ENCODE measurements at places on chromosomes 7 and 10. TPM values are rescaled to one million over a fixed set of nuclear protein-coding genes. Genes with fewer than 3 reads are reported as not detected.
A peak's percentile ranks its signal among the peaks of the same experiment; 100 is the strongest.

DNA sequence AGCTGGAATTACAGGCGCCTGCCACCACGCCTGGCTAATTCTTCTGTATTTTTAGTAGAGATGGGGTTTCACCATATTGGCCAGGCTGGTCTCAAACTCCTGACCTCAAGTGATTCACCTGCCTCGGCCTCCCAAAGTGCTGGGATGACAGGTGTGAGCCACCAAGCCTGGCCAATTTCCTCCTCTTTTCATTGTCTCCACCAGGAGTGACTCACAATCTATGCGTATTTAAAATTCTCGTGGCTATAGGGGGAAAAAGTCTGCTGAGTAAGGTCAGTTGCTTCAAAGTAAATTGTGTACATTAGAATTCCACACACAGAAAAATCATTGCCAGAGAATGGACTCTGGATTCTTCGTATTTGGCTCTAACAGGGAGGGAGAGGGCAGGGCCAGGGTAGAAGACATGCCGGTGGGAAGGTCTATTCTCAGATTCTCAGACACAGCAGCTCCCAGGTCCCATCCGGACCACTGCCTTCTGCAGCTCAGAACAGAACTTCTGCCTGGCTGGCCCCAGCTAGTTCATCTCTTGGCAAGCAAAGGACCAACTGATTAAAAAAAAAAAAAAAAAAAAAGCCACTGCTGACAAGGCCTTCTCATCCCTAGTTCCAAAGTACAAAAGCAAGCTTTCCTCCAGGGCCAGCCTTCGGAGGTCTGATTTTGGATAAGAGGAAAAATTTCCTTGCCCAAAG is 22.2 kb downstream of the PSPH start:
- no peak for DNase-seq
- H3K27me3 ChIP-seq: no peaks in the 10 kb centered on the region

GRCh38 chr7:80804589-80804988 is 114.3 kb downstream of the SEMA3C start:
- H3K27ac ChIP-seq: no peak overlapping the region
- no peak overlapping the region for H3K4me3 ChIP-seq
- H3K27me3 ChIP-seq: no peaks in the 10 kb centered on the region
- no peak for DNase-seq
- no peaks in the 10 kb centered on the region for H3K36me3 ChIP-seq

EXOSC1 gene
- 59.8 TPM for total RNA-seq

GRCh38 chr10:15168786-15169554 is 477 bp upstream of the NMT2 start:
- peak overlapping the region; percentile 81 for H3K4me3 ChIP-seq
- peak; percentile 95 for DNase-seq
- H3K27ac ChIP-seq: peak overlapping the region; percentile 90
- H3K27me3 ChIP-seq: no peaks in the 10 kb centered on the region
- H3K4me1 ChIP-seq: peaks cover 46% of the 10 kb centered on the region

DNA sequence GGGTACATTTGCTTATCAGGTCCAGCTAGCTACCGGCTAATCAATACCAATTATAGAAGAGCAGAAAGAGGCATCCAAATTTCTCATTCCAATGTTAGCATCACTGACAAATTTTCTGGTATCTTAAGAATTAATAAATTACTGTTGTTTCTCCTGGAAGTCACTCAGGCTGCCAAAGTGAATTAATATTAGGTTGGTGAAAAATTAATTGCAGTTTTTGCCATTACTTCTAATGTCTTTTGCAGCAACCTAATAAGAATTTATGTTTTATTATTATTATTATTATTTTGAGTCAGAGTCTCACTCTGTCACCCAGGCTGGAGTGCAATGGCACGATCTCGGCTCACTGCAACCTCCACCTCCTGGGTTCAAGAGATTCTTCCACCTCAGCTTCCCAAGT is 979.9 kb downstream of the TYW1 start:
- H3K36me3 ChIP-seq: no peaks in the 10 kb centered on the region
- H3K4me1 ChIP-seq: no peaks in the 10 kb centered on the region
- no peak overlapping the region for H3K4me3 ChIP-seq
- H3K27me3 ChIP-seq: no peaks in the 10 kb centered on the region
- H3K27ac ChIP-seq: no peak overlapping the region
- no peak for DNase-seq

PHKG1 gene
- total RNA-seq: 2.8 TPM

DNA sequence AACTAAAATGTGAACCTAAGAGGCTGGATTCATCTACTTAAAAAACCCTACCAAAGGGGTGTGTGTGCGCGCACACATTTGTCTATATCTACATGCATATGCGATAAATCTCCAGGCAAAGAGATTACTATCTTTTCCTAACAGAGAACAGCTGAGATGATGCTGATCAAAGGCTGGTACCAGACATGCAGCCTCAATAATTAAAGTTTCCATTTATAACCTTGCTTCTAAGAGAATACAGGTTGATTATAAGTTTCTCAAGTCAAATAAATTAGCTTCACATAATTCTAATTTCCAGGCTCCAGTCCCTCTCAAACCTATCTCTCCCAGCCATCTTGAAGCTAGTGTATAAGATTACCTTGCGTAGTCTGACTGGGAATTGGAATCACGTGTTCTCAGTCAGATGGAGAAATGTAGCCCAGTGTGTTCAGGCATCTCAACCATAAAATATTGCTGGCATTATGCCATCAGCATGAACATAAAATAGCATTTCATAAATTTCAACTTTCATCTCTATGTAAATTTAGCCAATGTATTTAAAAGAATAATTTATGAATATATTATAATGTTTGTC is 1062.0 kb downstream of the XPNPEP1 start:
- no peak for DNase-seq
- no peaks in the 10 kb centered on the region for H3K4me1 ChIP-seq
- no peaks in the 10 kb centered on the region for H3K36me3 ChIP-seq

DTX2 gene
- total RNA-seq: 23.7 TPM

DNA sequence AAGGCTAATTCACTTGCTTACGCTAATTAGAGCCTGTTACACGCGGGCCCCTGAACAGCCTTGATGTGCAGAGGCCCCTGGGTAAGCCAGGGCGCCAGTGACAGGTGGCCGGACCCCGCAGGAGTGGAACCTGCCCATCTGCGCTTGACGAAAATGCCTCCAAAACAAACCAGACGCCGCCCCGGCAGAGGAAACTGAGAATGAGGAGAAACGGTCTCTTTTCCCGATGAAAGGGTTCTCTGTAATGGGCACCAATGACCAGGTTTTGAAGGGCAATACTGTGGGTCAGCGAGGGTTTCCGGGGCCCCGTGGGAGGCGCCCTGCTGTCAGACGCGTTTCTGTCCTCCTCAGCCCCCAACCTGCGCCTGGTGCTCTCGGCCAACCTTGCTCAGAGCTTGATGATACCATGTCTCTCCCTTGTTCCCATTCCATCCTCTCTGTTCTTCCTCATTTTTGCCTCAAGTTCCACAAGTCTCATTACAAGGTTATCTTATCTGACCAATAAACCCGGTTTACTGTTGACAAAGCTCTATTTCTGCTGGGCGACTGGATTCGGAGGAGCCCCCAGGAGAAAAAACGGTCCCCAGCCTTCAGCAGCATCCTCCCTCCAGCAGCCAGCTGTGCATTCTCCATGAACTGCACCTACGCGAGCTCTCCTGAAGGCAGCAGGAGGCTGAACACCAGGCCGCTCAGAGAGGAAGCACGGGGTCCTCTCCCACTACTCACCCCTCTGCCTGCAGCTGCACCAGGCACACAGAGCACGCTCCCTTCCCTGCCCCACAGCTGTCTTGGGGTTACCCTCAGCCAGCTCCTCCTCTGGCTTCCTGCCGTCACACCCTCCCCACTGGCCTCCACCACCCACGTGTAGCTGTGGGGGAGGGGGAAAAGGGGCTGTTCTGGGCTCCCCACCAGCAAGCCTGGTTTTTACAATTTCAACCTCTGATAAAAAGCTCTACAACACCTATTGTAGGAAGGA is 202.0 kb downstream of the MAD1L1 start:
- peaks cover 14% of the 10 kb centered on the region for H3K4me1 ChIP-seq
- DNase-seq: peak; percentile 73
- peak overlapping the region; percentile 13 for H3K27ac ChIP-seq
- peaks cover 19% of the 10 kb centered on the region for H3K36me3 ChIP-seq
- H3K4me3 ChIP-seq: no peak overlapping the region
- H3K27me3 ChIP-seq: peaks cover 2% of the 10 kb centered on the region

DNA sequence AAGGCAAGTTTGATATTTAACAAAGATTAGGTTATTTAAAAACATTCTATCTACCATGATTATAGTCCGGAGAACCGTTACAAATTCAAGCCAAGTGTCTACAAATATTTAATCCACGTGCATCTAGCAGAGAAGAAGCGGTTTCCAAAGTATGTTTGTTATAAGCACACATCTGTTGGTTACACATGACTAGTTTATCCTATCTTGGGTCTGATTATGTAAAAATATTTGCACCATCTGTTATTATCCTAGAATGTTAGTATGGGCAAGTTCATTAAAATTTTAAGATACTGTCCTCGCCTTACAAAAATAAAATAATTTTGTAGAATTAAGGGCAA is 289.2 kb upstream of the VSTM2A start:
- DNase-seq: no peak
- H3K36me3 ChIP-seq: no peaks in the 10 kb centered on the region
- no peaks in the 10 kb centered on the region for H3K4me1 ChIP-seq
- H3K4me3 ChIP-seq: no peak overlapping the region
- no peaks in the 10 kb centered on the region for H3K27me3 ChIP-seq
- no peak overlapping the region for H3K27ac ChIP-seq

KIAA1549 gene
- total RNA-seq: 0.77 TPM

DNA sequence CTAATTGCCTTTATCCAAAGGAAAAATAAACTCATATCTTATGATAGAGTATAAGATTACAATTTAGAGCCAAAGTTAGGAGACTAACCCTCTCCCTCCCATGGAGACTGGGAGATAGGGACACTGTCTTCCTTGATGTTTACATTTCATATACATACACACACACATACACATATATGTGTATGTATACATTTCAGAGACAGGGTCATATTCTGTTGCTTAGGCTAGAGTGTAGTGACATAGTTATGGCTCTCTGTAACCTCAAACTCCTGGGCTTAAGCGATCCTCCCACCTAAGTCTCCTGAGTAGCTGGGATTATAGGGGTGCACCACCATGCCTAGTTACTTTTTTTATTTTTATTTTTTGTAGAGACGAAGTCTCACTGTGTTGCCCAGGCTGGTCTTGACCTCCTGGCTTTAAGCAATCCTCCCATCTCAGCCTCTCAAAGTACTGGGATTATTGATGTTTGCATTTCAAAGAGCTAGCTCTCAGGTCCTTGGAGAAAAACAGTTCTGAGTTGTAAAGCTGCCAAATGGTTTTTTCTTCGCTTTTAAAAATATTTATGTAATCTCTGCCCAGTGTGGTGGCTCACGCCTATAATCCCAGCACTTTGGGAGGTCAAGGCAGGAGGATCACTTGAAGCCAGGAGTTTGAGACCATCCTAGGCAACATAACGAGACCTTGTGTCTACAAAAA is 8.1 kb upstream of the REPIN1 start:
- H3K36me3 ChIP-seq: no peaks in the 10 kb centered on the region
- peak overlapping the region; percentile 81 for H3K27ac ChIP-seq
- no peak overlapping the region for H3K4me3 ChIP-seq
- DNase-seq: no peak
- H3K27me3 ChIP-seq: no peaks in the 10 kb centered on the region
- peaks cover 49% of the 10 kb centered on the region for H3K4me1 ChIP-seq

- DNase-seq: peak; percentile 45
- no peak overlapping the region for H3K27ac ChIP-seq
- no peaks in the 10 kb centered on the region for H3K36me3 ChIP-seq
- peaks cover 30% of the 10 kb centered on the region for H3K27me3 ChIP-seq
These were observed 15.4 kb upstream of the EIF5AL1 start for GRCh38 chr10:79496896-79497295.

- peaks cover 31% of the 10 kb centered on the region for H3K4me1 ChIP-seq
- no peak for DNase-seq
- peaks cover 52% of the 10 kb centered on the region for H3K36me3 ChIP-seq
- no peaks in the 10 kb centered on the region for H3K27me3 ChIP-seq
- H3K27ac ChIP-seq: peak overlapping the region; percentile 83
These were observed 323.3 kb upstream of the KAT6B start for GRCh38 chr10:74502963-74503608.

MKI67 gene
- total RNA-seq: 161 TPM

- H3K27me3 ChIP-seq: no peaks in the 10 kb centered on the region
- no peaks in the 10 kb centered on the region for H3K36me3 ChIP-seq
- H3K4me3 ChIP-seq: no peak overlapping the region
- no peaks in the 10 kb centered on the region for H3K4me1 ChIP-seq
These were observed 337.5 kb upstream of the KCND2 start for GRCh38 chr7:119935418-119936025.

- no peaks in the 10 kb centered on the region for H3K4me1 ChIP-seq
- H3K4me3 ChIP-seq: no peak overlapping the region
- DNase-seq: no peak
- H3K36me3 ChIP-seq: no peaks in the 10 kb centered on the region
- no peaks in the 10 kb centered on the region for H3K27me3 ChIP-seq
These were observed 450.9 kb upstream of the MKI67 start for GRCh38 chr10:128576943-128577670.

DNA sequence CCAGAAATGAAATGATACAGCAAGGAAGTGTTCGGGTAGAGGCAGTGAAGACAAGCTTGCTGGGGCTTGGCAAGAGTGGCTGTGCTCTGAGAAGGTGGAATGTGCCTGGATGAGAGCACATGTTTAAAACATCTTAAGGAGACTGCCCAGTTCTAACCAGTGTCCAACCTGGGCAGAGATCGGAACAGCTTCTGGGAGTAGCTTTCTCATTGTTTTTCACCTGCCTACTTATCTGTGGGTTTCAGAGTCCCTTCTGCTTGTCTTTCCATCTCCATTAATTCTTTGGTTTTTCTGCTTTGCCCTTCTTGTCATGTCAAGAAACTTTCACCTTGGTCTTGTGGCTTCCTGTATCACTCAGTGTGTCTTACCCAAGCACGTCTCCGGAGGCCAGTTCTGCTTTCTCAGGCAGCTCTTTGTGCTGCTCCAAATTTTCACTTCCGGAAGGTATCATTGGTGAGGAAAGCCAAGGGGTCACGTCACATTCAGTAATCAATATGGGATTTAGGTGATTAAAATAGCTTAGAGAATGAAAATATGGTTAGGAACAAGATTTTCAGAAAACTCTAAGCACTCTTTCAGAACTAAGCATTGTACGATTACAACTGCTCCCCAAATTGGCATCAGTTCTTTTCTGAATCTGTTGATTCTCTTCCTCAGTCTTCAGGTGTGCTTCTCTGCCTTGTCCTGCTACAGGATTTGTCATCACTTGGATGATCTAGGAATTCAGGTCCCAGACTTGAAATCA is 5.5 kb upstream of the LAMB4 start:
- peaks cover 25% of the 10 kb centered on the region for H3K4me1 ChIP-seq
- DNase-seq: peak; percentile 82
- H3K27me3 ChIP-seq: peaks cover 14% of the 10 kb centered on the region
- peak overlapping the region; percentile 66 for H3K4me3 ChIP-seq

GRCh38 chr10:2431961-2432360 is 635.4 kb upstream of the PFKP start:
- H3K4me1 ChIP-seq: no peaks in the 10 kb centered on the region
- H3K36me3 ChIP-seq: no peaks in the 10 kb centered on the region
- no peak overlapping the region for H3K27ac ChIP-seq
- no peaks in the 10 kb centered on the region for H3K27me3 ChIP-seq
- no peak for DNase-seq

All from activated CD4-positive, alpha-beta T cell treated with anti-CD3 and anti-CD28 coated beads, Interleukin-2, amount 10 ng/mL, durations not matched to agents 24 days and 14 days (primary cell).